ENCODE measurements at places on chromosomes 12 and 14.

GRCh38 chr14:102883089-102883541, 39.3 kb upstream of the AMN start:
- no peak for DNase-seq

- DNase-seq: no peak
These were observed 38.8 kb downstream of the CBX5 start for GRCh38 chr12:54240971-54241588.

DNA sequence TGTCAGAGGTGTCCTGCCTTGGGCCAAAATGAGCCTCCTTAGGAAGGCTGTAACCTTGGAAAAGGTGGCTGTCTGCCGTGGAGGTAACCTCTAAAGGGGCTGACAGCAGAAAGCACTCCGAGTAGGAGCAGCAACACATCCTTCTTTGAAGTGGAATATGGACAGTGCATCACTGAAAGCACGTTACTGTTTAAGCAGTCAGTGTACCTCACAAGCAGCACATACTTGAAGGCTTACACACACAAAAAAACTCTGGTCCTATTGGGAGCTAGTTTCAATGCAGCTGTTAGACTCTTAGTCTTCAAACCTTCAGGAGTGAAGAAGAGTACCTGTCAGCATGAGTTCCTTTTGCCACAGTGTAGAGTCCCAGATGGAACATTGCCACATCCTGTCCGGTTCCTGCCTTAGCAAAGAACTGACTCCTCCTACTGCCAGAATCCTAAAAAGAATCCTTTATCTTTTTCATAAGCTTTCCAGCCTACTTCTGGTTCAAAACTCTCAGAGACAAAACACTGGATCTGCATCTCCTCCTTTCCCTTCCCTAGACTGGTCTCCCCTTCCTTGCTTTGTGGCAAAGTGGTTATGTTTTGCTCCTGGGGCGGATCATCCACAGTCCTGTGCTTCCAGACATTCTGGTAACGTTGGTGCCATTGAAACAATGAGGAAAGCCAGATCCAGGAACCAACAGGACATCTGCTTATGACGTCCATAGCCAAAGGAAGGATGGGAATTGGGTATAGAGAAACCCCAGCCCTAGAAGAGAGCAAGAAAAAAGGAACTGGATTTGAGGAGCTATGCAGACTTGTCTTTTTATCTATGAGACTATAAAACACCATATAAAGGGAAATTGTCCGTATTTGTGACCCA, 8.5 kb upstream of the MDM1 start:
- DNase-seq: no peak

DNA sequence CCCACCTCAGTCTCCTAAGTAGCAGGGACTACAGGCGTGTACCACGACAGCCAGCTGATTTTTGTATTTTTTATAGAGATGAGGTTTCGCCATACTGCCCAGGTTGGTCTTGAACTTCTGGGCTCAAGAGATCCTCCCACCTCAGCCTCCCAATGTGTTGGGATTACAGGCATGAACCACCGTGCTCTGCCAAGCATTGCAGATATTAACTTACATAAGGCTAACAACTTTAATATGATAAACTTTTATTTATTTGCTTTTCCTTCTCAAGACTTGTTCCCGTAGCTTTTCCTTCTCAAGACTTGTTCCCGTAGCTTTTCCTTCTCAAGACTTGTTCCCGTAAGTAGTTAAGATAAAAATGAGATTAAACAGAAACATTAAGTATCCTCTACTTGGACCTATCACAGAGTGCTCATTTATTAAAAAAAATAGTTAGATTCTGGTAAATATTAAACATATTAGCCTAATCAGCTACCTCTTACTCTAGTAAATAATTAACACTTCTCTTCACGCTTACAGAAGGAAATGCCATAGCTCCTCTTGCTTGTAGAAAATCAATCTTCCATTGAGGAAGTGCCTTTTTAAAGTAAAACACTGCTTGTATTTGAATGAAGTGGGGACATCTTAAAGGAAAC, 157.7 kb upstream of the KITLG start:
- DNase-seq: no peak

GRCh38 chr14:20811986-20812975, 9.6 kb upstream of the RNASE1 start:
- DNase-seq: no peak

- no peak for DNase-seq
These were observed 38.9 kb downstream of the HSP90AA1 start for GRCh38 chr14:102047808-102048540.

GRCh38 chr12:101826766-101827368, 3.9 kb downstream of the GNPTAB start:
- DNase-seq: no peak

GRCh38 chr14:21768116-21768874, 94.7 kb upstream of the OR4E1 start:
- no peak for DNase-seq

DNA sequence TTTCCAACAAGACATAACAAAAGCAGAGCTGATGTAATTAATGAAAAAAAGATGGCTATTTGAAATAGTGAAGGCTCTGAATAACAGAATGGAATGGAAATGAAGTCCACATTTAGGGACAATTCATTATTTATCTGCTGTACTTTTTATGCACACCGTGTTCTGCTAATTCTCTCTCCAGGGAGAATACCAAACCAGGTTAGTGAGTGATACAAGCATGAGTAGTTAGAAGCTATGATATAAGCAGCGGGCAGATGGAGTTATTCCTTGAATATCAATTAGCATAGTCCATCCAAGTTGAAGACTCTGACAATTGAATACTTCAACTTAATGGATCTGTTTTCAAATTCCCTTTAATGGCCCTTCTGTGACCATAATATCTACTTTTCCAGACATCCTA, 162.1 kb upstream of the TMTC2 start:
- DNase-seq: no peak

GRCh38 chr14:45068396-45068795, 15.5 kb upstream of the PRPF39 start:
- no peak for DNase-seq

DNA sequence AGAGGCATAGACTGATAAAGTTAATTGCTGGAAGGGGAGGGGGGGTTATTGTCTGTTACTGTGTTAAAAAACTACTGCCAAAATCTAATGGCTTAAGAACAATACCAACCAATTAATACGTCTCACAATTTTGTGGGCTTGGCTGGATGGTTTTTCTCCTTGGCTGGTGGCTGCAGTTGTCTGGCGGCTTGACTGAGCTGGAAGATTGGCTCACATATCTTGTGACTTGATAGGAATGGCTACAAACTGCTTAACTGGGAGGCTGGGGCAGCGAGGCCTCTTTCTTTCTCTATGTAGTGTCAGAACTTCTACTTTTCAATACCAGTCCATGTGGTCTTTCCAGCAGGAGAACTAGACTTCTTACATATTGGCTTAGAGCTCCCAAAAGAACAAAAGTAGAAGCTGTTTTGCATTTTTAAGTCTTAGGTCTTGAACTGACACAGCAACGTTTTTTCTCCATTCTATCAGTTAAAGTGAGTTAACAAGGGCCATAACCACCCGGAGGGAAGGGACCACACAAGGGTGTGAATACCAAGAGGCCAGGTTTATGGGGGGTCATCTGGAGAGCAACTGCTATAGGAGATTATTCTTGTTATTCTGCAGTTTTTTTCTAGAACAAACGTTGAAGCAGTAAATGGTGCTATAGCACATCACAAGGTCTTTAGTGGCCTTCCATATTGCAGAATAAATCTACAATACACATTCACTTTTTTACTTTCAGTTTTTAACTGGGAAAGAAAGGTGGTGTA, 46.9 kb downstream of the ZDHHC17 start:
- DNase-seq: no peak

- DNase-seq: no peak
These were observed 218.4 kb upstream of the C14orf180 start for GRCh38 chr14:104361101-104361591.

GRCh38 chr14:45990252-45990651, 661.3 kb downstream of the RPL10L start:
- no peak for DNase-seq

DNA sequence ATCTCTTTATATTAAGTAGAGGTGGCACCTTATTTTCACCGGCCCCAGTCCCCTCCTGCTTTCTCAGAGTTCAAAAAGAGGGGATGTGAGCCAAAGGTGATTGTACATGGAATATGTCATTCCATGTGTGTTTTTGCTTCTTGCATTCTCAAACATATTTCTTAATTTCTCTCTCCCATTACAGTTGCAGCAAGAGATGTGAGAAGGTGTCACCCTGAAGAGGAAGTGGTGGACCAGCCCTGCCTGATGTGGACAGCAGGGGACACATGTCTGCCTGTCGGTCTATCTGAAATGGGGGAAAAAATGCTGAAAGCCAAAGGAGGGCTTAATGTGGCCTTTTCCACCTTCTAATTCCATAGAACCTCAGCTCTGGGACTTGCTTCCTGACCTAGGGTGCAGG, 1.9 kb upstream of the FOXN3 start:
- no peak for DNase-seq

- DNase-seq: no peak
These were observed 57.6 kb upstream of the SSTR1 start for GRCh38 chr14:38150075-38150474.

GRCh38 chr12:94429633-94430032, 30.0 kb downstream of the CEP83 start:
- no peak for DNase-seq

DNA sequence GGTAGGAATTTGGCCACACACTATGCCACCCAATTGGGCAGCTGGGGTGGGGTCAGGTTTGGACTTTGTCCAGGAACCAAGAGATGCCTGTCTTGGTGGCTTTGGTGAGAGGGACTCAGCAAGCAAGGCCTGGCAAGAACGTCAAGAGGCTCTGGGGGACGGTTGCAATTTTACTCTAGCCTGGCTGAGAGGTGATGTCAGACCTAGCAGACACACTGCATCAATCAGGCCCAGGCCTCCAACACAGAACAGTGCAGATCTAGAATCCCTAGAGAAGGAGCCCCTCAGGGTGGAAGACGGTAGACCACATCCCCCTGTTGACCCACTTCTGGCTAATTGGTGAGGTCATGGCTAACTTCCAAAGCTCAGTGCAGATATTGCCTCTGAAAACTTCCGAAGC, 1.6 kb upstream of the UNC119B start:
- no peak for DNase-seq

GRCh38 chr14:81329640-81330381, 70.3 kb downstream of the STON2 start:
- no peak for DNase-seq

GRCh38 chr12:120640861-120641833, 721 bp downstream of the CABP1 start:
- DNase-seq: no peak

- peak; percentile 46 for DNase-seq
These were observed 5.4 kb downstream of the C1QL4 start for GRCh38 chr12:49331380-49332222.

GRCh38 chr12:4031703-4032291, 158.6 kb upstream of the PARP11 start:
- no peak for DNase-seq

GRCh38 chr14:86961106-86961716, 1031.8 kb downstream of the GALC start:
- no peak for DNase-seq

DNA sequence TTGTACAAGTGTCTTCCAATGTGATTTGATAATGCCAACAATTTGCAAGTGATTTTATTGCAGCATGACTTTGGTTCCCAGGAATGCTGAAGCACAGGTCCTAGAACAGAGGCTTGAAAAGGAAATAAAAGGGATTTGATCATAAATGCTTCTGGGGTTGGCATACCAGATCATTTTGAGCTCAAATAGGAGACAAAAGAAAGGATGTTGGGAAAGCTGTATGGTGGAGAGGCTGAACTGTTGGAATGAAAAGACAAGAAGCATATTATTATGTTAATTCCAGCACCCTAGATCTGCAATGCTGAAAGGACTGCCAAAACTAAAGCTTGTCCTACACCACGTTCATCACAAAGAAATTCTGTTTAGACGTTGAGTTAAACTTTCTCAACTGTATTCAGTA, 143.1 kb downstream of the BICD1 start:
- no peak for DNase-seq

DNA sequence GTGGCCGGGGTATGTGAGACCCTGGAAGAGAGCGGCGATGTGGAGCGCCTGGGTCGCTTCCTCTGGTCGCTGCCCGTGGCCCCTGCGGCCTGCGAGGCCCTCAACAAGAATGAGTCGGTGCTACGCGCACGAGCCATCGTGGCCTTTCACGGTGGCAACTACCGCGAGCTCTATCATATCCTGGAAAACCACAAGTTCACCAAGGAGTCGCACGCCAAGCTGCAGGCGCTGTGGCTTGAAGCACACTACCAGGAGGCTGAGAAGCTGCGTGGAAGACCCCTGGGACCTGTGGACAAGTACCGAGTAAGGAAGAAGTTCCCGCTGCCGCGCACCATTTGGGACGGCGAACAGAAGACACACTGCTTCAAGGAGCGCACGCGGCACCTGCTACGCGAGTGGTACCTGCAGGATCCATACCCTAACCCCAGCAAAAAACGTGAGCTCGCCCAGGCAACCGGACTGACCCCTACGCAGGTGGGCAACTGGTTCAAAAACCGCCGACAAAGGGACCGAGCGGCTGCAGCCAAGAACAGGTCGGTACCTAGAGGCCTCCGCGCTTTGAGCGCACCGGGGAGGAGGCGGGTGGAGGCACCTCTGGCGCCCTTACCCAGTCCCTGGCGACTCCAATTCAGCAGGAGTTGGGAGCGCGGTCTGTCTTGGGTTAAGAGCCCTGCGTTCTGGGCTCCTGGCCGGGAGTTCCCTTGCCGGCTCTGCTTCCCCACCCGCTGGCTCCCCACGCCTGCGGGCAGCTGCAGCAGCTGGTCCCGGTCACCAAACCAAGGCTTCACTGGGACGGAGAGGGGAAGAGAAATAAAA, 700 bp downstream of the SIX6 start:
- DNase-seq: no peak

GRCh38 chr12:7072035-7072434, 11.5 kb downstream of the C1S start:
- DNase-seq: no peak

- no peak for DNase-seq
These were observed 136.6 kb upstream of the SLC38A2 start for GRCh38 chr12:46509135-46509534.

DNA sequence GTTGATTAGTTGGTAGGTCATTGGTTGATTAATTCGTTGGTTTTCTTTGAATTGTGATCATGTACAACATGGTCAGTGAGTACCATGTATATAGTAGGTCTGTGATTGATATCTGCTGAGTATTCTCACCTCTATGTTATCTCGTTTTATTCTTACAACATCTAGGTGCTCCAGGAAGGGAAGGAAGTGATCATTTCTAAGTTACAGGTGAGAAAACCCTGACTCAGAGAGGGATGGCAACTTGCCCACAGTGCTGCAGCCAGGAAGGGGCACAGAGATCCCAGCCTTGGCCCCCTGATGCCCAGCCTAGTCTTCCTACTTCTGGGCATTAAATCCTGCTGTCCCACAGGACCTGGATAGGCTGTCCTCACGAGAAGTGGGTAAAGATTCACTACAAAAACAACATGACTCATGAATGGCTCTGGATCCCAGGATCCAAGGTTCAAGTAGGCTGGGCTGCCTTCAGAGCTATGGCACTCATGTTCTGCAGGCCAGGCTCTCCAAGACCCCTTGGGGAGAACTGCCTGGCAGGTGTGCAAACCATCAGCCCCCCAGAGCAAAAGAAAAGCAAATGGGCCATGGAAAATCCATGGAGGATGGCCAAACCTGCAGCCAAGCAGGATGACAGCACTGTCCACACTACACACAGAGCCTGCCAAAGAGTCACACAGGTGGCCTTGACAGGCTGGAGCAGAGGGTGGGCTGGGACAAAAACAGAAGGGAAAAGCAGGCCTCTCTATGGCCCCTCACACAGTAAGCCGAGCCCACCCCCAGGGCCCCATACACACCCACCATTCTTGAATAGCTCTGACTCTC, 146.2 kb downstream of the BCL11B start:
- no peak for DNase-seq

GRCh38 chr14:102591372-102591943, 991 bp upstream of the RCOR1 start:
- DNase-seq: no peak

GRCh38 chr12:60672949-60673348, 1077.1 kb downstream of the SLC16A7 start:
- no peak for DNase-seq

All from smooth muscle cell of the brain vasculature (primary cell).